ENCODE measurements at places on chromosomes 12 and 14. TPM values are rescaled to one million over a fixed set of nuclear protein-coding genes. Genes with fewer than 3 reads are reported as not detected.
A peak's percentile ranks its signal among the peaks of the same experiment; 100 is the strongest.

The LTBP2 gene
- total RNA-seq = 322 TPM

The PIK3C2G gene
- total RNA-seq = 8.6 TPM

The TMTC3 gene
- total RNA-seq = 97.0 TPM

The IL22 gene
- total RNA-seq = not detected

The NGB gene
- total RNA-seq = 0.33 TPM

The RAB15 gene
- total RNA-seq = 6.2 TPM

The LALBA gene
- not detected for total RNA-seq

The GZMB gene
- total RNA-seq = not detected

The TAPBPL gene
- 5.3 TPM for total RNA-seq

DNA sequence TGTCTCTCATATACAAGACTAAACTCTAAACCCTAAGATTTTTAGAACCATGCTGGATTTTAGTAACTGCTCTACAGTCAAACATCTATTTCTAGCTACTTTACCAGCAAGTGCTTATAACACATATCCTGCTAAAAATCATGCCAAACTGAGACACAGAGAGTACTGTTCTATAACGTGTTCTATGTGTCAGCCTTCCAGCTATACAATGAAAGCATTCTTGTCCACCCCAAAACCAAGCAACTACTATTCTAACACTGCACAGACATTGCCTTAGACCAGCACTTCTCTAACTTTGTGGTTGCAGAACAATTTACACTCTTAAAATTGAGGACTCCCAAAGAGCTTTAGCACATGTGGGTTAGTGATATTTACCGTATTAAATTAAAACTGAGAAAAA lies 85.7 kb downstream of the SPPL3 start:
- DNase-seq = peak; percentile 50

GRCh38 chr14:41899416-41899815 lies 292.7 kb downstream of the LRFN5 start:
- no peak for DNase-seq

DNA sequence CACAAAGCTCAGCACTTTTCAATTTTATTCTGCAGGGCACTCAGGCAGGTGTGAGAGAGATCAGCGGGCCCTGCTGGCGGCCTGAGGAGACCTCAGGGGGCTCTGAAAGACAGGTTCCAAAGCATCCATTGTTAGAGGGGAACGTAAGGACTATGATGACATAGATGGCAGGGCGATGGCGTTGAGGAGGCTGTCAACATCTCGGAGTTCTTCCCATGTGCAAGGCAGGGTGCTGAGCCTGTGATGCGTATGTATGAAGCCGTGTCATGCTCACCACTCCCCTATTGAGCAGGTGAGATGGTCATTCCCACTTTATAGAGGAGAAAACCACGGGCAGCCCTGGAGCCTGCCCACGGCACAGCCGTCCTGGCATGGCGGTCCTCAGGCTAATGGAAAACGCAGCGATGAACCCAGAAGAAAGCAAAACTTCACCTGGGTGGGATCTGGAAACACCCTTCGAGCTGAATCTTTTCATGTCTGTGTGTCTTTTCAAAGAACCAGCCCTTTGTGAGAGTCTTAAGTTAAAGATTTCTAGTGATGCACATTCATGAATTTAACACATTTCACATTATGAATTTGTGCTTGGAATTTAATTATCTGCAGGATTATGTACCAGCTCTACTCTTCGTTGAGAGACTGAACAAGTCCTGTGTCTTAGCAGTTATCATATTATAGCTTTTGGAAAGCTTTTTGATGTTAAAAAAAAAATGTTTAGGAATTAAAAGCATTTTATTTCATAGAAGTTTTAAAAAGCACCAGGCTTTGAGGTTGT lies 64.7 kb downstream of the RIMBP2 start:
- DNase-seq = no peak

DNA sequence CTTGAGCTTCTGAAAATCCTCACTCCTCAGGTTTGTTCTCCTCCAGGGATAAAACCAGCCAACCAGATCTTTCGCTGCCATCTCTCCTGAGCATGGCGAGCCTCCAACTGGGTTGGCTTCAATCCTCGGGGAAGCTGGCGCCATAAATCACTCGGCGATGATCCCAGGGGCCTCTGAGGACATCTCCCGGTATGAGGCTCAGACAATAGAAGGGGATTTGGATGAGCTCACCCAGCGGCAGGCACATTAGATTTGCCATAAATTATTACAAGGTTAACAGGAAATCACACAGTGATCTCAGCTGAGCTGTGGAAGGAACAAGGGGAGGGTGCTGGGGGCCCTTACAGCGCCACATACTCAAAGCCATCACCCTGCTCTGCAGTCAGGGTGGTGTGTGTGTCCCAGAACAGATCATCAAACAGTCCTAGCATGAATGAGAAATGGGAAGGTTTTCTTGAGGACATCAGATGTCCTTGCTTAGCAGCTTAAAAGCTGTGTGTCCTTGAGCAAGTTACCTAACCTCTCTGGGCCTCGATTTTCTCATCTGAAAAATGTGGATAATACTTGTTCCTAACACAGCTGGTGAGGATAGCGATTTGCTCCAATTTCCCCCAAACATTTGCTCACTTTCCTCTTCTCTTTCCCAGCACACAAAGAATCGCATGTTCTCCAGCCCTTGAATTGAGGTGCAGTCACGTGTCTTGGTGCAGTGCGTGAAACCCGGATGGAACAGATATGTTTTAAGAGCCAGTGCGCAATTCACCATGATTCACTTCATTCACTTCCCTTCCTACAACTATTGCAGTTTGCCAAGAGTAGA lies 142.8 kb downstream of the SCARB1 start:
- DNase-seq = no peak

DNA sequence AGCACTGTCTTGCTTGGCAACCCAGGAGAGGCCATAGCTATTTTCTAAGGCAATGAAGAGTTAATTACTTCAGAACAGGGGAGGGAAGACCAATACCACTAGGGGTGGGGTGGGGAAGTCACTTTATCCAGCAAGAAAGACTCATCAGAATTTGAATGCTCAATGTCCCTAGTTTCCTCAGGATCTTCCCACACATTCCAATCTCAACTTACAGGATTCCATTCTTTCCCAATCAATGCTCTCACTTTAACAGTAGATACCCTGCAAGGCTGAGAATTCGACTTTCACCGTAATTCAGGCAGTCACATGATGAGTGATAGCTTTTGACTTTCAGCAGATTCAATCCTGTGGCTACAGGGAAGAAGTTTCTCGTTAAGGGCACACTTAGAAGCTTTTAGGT lies 526.6 kb upstream of the SEL1L start:
- DNase-seq = no peak

DNA sequence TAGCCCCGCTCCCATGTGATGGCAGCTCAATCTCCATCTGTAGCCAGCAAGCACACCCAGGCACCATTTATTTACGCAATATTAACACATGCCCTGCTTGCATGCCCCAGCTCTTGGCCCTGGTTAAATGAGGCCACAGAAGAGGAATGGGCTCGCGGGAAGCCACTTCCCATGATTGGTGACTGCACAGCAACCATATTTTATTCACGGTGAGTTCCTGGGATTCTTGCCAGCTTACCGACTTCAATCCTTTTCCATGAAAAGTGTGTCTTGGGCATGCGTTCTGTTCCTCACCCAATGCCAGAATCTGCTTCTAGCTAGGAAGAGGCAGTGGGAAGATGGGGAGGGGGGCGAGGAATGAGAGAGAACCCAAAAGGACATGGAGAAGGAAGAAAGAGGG lies 54.7 kb downstream of the PITPNM2 start:
- DNase-seq = no peak

- DNase-seq = no peak
These were observed 35.9 kb downstream of the SLC8B1 start for GRCh38 chr12:113298861-113299545.

GRCh38 chr12:69620921-69621320 lies 10.2 kb upstream of the LRRC10 start:
- DNase-seq = no peak

- no peak for DNase-seq
These were observed 27.1 kb upstream of the SLC17A8 start for GRCh38 chr12:100329800-100330199.

DNA sequence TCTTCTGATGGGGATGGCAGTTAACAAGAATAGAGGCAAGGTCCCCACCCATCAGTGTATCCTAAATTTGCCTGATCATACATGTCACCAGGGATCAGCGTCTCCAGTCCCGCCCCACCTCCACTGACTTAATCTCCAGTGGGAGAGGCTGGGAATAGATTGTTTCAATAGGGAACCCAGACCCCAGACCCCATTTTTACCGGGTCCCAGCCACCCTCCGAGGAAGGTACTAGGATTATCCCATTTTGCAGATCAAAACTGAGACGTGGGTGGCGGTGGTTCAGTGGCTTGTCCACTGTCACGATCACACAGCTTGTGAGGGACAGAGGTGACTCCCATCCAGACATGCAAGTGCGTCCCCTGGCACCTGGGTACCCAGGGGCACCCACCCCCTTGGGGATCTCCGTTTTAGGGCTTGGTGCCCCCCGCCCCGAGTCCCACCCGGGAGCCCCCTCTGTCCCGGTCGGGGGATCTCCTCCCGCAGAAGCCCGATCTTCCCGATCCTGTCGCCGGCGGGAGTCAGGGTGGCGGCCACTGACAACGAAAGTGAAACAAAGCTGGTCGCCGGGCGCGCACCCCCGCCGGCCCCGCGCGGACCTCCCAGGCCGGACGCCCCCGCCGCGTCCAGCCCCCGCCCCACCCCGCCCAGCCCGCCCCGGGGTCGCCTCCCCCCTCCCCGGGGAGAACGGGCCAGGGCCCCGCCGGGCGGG lies 523 bp downstream of the WSB2 start:
- DNase-seq = peak; percentile 14

GRCh38 chr12:76920172-76921099 lies 41.6 kb upstream of the CSRP2 start:
- no peak for DNase-seq

GRCh38 chr14:53217316-53217994 lies 64.3 kb upstream of the DDHD1 start:
- DNase-seq = peak; percentile 60

DNA sequence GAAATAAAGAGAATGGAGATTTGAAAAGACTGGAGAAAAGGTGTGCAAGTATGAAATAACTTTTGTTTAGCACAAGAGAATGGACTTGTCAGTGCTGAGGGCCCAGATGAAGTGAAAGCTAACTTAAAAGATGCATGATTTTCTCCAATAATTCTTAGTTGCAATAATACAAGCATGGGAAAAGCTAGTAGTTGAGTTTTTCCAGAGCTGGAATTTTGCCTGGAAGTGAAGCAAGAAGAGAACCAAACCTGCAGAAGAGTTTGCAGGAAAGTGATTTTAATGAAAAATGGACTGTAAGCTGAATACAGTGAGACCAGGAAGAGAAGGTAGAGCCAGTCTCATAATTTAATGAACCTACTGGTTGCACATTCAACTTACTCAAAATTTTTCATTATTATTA lies 69.3 kb upstream of the FSCB start:
- DNase-seq = no peak

- no peak for DNase-seq
These were observed 4.6 kb upstream of the RARG start for GRCh38 chr12:53236443-53237111.

GRCh38 chr12:4974217-4974616 lies 64.5 kb downstream of the KCNA1 start:
- no peak for DNase-seq

- DNase-seq = peak; percentile 20
These were observed 22.4 kb downstream of the FAM177A1 start for GRCh38 chr14:35068238-35069012.

GRCh38 chr14:85537526-85537925 lies 7.6 kb downstream of the FLRT2 start:
- DNase-seq = no peak

GRCh38 chr12:106733660-106734059 lies 40.8 kb upstream of the RIC8B start:
- no peak for DNase-seq
